ENCODE measurements at places on chromosomes 5 and 9. TPM values are rescaled to one million over a fixed set of nuclear protein-coding genes. Genes with fewer than 3 reads are reported as not detected.

INSYN2B gene
- total RNA-seq, result not detected

AKNA gene
- 16.3 TPM for total RNA-seq

OR1J2 gene
- total RNA-seq, result not detected

GPR21 gene
- 0.33 TPM for total RNA-seq

SLC26A2 gene
- total RNA-seq, result 8.0 TPM

CCDC192 gene
- 1.2 TPM for total RNA-seq

SLC6A19 gene
- not detected for total RNA-seq

HSPB3 gene
- total RNA-seq, result 33.1 TPM

FGF18 gene
- total RNA-seq, result not detected

IL3 gene
- total RNA-seq, result not detected

PDE8B gene
- total RNA-seq, result 7.1 TPM

DEPDC1B gene
- total RNA-seq, result not detected

ARL15 gene
- 11.6 TPM for total RNA-seq

ELAVL2 gene
- 1.4 TPM for total RNA-seq

Measured in esophagus muscularis mucosa (tissue), 4 donors.